Breast epithelium (tissue), 4 donors: ENCODE measurements at places on chromosomes 16 and 17. TPM values are rescaled to one million over a fixed set of nuclear protein-coding genes. Genes with fewer than 3 reads are reported as not detected.

Gene HOXB5
- 2.0 TPM for total RNA-seq

DNA sequence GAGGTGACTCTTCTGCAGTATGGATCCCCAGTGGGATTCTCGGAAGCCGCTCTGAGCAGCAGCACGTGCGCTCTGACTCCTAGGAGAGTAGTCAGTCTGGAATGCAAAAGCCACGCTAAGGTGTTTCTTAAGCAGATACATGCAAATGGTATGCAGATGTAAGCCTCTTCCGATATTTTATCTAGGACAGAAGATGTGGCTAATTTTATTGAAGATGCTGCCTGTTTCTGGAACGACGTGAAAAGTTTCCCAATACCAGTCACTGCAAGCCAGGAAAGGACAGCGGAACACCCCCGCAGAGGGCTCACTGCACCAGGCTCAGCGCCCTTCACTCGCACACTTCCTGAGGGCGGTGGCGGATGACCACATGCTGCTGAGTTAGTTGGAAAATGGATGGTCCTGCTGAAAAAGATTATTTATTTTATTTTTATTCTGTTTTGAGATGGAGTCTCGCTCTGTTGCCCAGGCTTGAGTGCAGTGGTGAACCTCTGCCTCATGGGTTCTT, 10.1 kb downstream of the FADS6 start:
- H3K27ac ChIP-seq = no peak overlapping the region
- H3K36me3 ChIP-seq = no peaks in the 10 kb centered on the region
- H3K4me3 ChIP-seq = no peak overlapping the region
- no peaks in the 10 kb centered on the region for H3K4me1 ChIP-seq

DNA sequence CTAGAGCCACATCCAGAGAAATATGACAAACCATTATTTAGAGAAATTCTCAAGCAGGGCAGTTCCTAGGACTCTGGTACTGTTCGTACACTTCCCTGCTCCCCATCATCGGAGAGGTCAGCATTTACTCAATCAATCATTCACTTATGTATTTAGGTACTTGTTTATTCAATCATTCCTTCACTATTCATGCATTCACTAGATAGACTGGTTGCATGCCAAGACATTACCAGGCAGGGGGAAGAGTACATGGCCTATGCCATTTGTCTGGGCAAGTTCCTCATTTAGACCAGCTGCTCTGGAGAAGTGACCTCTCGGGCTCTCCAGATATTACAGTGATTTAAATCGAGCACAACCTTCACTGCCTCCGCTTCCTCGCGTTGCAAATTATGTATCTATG, 603.4 kb downstream of the KCNJ2 start:
- H3K36me3 ChIP-seq = no peaks in the 10 kb centered on the region
- H3K4me1 ChIP-seq = no peaks in the 10 kb centered on the region
- H3K27ac ChIP-seq = no peak overlapping the region
- no peak for DNase-seq

DNA sequence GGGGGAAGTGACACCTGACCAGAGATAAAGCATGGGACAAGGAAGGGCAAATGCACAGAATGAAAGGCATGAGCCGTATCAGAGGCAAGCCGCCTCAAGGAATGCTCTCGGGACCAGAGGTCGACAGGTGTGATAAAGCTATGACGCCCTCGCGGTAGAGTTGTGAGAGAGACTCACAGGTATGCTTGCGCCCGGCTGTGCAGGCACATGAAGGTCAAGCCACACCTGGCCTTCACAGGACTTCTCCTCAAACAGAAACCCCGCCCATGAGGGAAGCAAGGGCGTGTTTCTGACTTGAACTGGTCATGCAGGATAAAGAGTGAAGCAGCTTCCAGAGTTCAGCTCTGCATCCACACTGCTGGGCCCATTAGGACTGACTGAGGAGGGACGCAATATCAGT, 7.8 kb downstream of the NCBP3 start:
- H3K36me3 ChIP-seq = no peaks in the 10 kb centered on the region
- no peak overlapping the region for H3K4me3 ChIP-seq
- no peaks in the 10 kb centered on the region for H3K4me1 ChIP-seq
- H3K27ac ChIP-seq = no peak overlapping the region
- no peaks in the 10 kb centered on the region for H3K27me3 ChIP-seq

DNA sequence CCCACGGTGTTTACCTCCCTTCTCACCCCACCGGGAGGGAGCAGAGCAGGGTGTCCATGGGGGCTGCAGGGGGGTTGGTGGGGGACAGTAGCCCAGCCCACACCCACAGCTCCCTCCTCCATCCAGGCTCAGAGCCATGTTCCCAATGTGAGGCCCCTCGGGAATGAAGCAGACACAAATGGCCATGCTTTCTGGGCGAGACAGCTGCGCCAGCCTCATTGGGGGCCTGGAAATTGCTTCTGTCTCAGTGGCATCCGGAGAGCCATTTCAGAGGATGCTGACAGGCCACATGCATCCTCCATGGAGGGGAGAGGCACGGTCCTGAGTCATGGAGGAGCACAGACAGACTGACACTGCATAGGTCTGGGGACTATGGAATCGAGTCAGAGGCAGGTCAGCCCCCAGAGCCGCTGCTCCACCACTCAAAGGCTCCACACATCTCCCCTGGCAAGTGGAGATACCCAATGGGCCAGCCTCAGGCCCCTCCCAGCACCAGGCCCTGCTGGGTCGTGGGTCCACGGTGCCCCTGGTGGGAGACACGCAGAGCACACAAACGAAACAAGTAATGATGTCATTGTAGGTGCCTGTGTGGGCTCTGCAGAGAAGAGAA, 59.6 kb upstream of the ENPP7 start:
- H3K4me3 ChIP-seq = no peak overlapping the region
- no peaks in the 10 kb centered on the region for H3K4me1 ChIP-seq
- DNase-seq = no peak
- H3K27me3 ChIP-seq = peaks cover 62% of the 10 kb centered on the region

GRCh38 chr17:14471052-14471451, 170.2 kb downstream of the HS3ST3B1 start:
- H3K36me3 ChIP-seq = no peaks in the 10 kb centered on the region
- no peak for DNase-seq
- no peaks in the 10 kb centered on the region for H3K4me1 ChIP-seq
- no peak overlapping the region for H3K27ac ChIP-seq
- H3K27me3 ChIP-seq = no peaks in the 10 kb centered on the region
- H3K4me3 ChIP-seq = no peak overlapping the region

- no peaks in the 10 kb centered on the region for H3K4me1 ChIP-seq
- H3K27ac ChIP-seq = no peak overlapping the region
- no peak for DNase-seq
- H3K36me3 ChIP-seq = no peaks in the 10 kb centered on the region
- H3K4me3 ChIP-seq = no peak overlapping the region
- no peaks in the 10 kb centered on the region for H3K27me3 ChIP-seq
Observed at GRCh38 chr16:75029854-75030253, 31.0 kb downstream of the ZNRF1 start.

DNA sequence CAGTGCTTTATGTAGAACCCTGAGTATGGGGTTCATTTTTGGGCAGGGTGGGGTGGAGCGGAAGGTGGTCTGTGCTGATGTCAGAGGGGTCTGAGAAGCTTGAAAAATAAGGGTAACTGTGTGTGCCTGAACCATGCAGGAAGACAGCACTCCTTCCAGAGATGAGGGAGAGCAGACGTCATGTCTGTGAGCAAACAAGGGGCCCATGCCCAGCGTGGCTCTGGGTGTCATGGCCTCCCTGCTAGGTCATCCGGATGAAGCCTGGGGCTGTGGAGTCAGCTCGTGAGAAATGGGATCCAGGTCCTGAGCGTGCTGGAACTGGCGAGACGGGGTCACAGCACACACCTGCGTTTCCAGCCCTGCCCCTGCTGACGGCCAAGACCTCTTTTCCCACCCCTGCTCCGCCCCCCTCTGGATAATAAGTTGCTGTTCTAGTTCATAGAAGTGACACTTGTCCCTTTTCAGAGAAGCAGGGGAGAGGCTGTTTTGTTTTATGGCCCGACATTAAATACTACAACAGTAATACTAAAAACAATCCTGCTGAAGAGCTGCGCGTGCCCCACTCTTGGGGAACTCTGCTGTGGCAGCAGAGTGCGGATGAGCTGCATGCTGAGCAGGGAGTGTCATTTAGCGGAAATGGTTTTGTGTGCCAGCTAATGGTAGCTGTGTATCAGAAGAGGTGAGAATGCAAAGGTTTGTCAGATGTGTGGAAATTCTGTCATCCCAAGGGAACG, 92.6 kb downstream of the RPTOR start:
- no peaks in the 10 kb centered on the region for H3K4me1 ChIP-seq
- no peak overlapping the region for H3K27ac ChIP-seq
- H3K4me3 ChIP-seq = no peak overlapping the region
- H3K36me3 ChIP-seq = no peaks in the 10 kb centered on the region

GRCh38 chr17:71460943-71461342, 659.9 kb upstream of the SOX9 start:
- no peak for DNase-seq
- H3K27me3 ChIP-seq = no peaks in the 10 kb centered on the region
- H3K27ac ChIP-seq = no peak overlapping the region
- H3K4me3 ChIP-seq = no peak overlapping the region

- peaks cover 31% of the 10 kb centered on the region for H3K36me3 ChIP-seq
- no peaks in the 10 kb centered on the region for H3K27me3 ChIP-seq
- no peak for DNase-seq
Observed at GRCh38 chr17:63819131-63819530, 8.1 kb upstream of the PSMC5 start.

GRCh38 chr17:18850679-18851078, 7.3 kb upstream of the PRPSAP2 start:
- H3K4me3 ChIP-seq = no peak overlapping the region
- no peaks in the 10 kb centered on the region for H3K27me3 ChIP-seq
- no peak overlapping the region for H3K27ac ChIP-seq
- no peaks in the 10 kb centered on the region for H3K36me3 ChIP-seq
- no peak for DNase-seq

Gene PIPOX
- 3.0 TPM for total RNA-seq

- no peak overlapping the region for H3K27ac ChIP-seq
- no peaks in the 10 kb centered on the region for H3K4me1 ChIP-seq
- no peaks in the 10 kb centered on the region for H3K27me3 ChIP-seq
Observed at GRCh38 chr17:66670206-66670605, 164.7 kb upstream of the CACNG5 start.

DNA sequence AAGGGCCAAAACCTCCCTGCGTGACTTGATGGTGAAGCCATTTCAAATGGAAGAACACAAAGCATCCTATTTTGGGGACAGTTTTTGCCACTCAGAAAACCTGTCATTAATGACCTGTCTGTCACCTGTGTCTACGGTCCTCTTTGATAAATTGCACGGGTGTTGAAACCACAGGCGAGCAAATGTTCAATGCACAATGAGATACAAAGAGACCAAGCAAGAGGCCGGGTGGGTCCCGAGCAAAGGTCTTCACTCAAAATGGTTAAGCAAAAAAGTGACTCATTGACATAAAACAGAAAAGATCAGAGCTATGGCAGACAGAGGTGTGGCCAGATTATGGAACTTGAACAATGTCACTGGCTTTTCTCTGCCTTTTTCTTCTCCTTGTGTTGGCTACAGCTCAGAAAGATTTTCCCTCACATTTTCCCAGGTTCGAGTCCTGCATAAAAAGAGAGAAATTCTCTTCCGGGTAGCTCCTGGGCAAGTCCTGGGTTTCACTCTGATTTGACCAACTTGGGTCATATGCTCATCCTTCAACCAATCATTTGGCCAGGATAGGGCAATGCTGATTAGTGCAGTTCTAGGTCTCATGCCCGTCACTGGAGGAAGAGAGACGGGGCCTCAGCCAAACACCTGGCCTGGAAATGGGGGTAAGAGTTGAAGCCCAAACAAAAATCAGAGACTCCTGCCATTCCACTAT, 92.2 kb downstream of the CMC2 start:
- no peak overlapping the region for H3K27ac ChIP-seq
- H3K27me3 ChIP-seq = no peaks in the 10 kb centered on the region
- no peak for DNase-seq
- no peak overlapping the region for H3K4me3 ChIP-seq
- no peaks in the 10 kb centered on the region for H3K36me3 ChIP-seq

DNA sequence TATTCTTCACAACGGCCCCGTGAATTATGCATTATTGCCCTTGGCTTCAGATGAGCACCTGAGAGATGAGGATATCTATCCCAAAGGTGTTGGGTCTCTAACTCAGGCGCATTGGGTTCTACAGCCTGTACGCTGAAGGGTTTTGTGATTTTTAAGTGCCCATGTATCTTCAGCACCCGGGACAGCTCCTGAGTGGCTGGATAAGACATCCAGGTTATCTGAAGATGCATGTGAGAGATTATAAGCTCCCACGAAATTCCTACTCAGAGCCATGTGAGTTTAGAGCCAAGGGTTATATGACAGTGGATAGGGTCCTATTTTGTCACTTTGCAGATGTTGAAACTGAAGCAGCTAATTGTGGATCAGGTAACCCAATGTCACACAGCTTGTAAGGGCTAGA, 612.3 kb upstream of the EEF2KMT start:
- no peak for DNase-seq
- no peak overlapping the region for H3K27ac ChIP-seq
- no peaks in the 10 kb centered on the region for H3K27me3 ChIP-seq
- no peaks in the 10 kb centered on the region for H3K4me1 ChIP-seq

GRCh38 chr16:57000271-57001025, 11.1 kb downstream of the NLRC5 start:
- no peaks in the 10 kb centered on the region for H3K4me1 ChIP-seq
- DNase-seq = no peak
- H3K27ac ChIP-seq = peak overlapping the region; percentile 68
- H3K27me3 ChIP-seq = no peaks in the 10 kb centered on the region

- peaks cover 6% of the 10 kb centered on the region for H3K4me1 ChIP-seq
- no peaks in the 10 kb centered on the region for H3K27me3 ChIP-seq
- H3K36me3 ChIP-seq = no peaks in the 10 kb centered on the region
- H3K4me3 ChIP-seq = no peak overlapping the region
Observed at GRCh38 chr17:43911904-43912303, 4.6 kb upstream of the MPP2 start.

DNA sequence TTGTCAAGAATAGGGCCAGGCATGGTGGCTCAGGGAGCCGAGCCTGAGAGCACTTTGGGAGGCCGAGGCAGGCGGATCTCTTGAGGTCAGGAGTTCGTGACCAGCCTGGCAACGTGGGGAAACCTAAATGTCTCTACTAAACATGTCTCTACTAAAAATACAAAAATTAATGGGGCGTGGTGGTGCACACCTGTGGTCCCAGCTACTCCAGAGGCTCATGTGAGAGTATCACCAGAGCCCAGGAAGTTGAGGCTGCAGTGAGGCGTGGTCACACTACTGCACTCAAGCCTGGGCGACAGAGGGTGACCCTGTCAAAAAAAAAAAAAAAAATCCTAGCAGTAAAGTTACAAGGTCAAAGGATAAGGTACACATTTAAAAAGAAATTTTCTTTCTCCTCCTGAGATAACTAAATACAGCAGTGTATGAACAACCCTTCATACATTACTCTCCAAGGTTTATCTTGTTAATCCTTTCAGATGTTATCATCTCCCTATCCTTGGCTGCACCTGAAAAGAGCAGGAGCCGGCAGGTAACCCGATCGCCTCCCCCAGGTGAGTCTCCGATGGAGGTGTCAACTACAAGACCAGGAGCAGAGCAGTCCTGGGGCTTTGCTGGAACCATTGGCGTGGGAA, 122.3 kb downstream of the GOSR1 start:
- no peaks in the 10 kb centered on the region for H3K27me3 ChIP-seq
- peak overlapping the region; percentile 74 for H3K4me3 ChIP-seq
- H3K4me1 ChIP-seq = no peaks in the 10 kb centered on the region
- DNase-seq = no peak

GRCh38 chr17:82049521-82049971, 2.1 kb downstream of the RFNG start:
- H3K4me1 ChIP-seq = peaks cover 6% of the 10 kb centered on the region
- DNase-seq = no peak
- H3K27ac ChIP-seq = no peak overlapping the region
- no peaks in the 10 kb centered on the region for H3K27me3 ChIP-seq

Gene TNFRSF17
- total RNA-seq = 0.98 TPM

Gene COQ7
- 16.4 TPM for total RNA-seq

Gene PYDC1
- total RNA-seq = not detected

- no peak for DNase-seq
- no peaks in the 10 kb centered on the region for H3K4me1 ChIP-seq
- no peak overlapping the region for H3K27ac ChIP-seq
- no peaks in the 10 kb centered on the region for H3K27me3 ChIP-seq
Observed at GRCh38 chr16:56101480-56101879, 89.8 kb upstream of the GNAO1 start.

Gene PPL
- 169 TPM for total RNA-seq
